ENCODE measurements at places on chromosomes 7 and 10.
A peak's percentile ranks its signal among the peaks of the same experiment; 100 is the strongest.

- DNase-seq = no peak
Measured at GRCh38 chr10:22832066-22832602, 95.7 kb upstream of the ARMC3 start.

GRCh38 chr10:89458784-89459183 lies 44.4 kb downstream of the IFIT5 start:
- no peak for DNase-seq

DNA sequence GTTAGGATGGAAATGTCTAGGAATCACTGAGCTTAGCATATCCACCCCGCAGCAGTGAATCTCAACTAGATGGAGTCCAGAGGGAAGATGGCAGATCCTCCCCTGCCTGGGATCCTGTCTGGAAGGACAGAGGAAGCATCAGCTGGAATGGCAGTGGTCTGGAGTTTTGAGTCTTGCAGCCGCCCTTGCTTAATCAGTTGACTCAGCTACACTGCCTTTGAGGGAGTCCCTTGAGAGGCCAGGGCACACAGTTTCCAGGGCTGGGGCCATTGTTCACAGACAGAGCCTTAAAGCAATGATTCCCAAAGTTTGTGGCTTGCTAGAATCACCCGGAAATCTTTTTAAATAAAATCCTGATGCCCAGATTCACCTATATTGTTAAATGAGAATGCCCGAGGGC lies 128.1 kb downstream of the NT5C2 start:
- no peak for DNase-seq

DNA sequence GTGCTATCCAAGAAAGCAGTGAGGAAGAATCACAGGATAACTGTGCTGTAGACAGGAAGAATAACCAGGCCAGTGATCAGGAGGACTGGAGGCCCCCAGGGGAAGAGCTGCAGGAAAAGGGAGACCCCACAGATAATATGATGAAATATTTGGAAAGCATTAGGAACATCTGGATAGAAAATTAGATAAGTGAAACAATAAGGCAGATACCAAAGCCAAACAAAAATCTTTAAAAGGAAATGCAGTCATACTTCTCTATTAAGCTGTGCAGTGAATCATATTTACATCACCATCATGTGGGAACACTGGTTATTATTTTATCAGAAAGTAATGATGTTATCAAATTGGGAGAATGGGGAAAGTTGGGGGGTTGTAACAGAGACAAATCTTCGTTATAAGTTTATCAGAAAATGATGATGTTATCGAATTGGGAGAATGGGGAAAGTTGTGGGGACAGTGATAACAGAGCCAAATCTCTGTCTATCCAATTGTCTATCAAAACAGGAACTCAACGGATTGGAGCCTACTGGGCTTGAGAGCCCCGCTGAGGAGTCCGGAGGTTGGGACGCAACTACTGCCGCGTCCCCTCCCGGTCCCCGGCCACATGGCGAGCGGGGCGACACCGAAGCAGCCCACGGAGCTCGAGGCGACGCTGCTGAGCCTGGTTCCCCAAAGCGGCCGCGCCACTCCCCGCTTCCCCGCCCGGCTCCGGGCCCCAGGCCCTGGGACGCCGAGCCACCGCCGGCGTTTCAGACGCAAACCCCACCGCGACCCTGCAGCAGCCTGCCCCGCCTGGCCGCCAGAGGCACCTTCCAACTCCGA lies 14.0 kb upstream of the RALA start:
- DNase-seq = no peak

DNA sequence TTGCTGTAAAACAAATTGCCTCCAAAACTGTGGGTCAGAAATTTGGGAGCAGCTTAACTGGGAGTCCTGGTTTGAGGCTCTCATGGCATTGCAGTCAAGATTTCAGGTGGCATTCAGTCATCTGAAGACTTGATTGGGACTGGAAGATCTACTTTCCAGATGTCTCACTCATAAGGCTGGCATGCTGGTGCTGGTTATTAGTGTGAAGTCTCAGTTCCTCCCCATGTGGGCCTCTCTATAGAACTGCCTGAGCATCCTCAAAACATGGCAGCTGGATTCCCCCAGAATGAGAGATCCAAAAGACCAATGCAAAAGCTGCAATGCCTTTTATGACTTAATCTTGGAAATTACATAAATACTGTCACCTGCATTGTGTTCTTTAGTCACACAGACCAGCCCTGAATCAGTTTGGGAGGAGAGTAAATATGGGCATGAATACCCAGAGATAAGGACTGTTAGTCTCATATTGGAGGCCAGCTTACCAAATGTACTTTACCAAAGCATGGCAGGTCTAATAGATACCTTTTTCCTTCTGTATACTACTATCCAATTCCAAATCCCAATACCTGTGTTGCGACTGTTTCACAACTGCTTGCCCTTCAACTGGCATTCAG lies 6.5 kb upstream of the HERPUD2 start:
- no peak for DNase-seq

GRCh38 chr7:40595129-40595528 lies 460.3 kb downstream of the SUGCT start:
- no peak for DNase-seq

DNA sequence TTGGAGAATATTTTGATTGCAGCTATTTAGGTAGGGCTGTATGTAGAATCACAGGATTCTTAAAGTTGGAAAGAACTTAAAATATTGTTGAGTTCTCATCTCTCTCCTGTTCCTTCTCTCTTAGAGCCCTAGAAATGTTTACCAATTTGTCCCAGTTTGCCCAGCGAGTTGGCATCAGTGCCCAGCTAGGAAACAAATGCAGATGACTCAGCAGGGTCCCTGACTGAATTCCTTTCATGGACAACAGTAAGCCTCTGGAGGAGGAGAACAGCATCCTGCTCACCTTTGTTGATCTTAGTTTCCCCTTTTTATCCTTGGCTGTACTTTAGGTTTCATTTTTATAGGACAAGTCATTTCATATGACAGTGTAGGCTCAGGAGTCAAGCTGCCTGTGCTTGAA lies 89.3 kb downstream of the SEC23IP start:
- no peak for DNase-seq

DNA sequence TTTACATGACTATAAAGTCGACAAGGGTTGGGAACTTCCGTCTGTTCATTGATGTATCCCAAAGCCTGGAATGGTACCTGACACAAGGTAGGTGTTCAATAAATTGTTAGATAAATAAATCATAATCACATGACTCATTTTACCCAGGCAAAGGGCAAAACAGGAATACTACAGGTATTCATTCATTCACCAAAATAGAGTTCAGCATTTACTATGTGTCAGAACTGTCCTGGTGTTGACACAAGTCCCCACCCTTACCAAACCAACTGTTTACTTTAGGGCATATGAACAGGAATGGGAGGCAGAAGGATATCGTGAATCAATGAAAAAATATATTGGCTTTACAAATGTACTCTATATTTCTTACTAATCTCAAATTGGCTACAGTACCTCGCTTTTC lies 666 bp upstream of the YAE1 start:
- DNase-seq = no peak

DNA sequence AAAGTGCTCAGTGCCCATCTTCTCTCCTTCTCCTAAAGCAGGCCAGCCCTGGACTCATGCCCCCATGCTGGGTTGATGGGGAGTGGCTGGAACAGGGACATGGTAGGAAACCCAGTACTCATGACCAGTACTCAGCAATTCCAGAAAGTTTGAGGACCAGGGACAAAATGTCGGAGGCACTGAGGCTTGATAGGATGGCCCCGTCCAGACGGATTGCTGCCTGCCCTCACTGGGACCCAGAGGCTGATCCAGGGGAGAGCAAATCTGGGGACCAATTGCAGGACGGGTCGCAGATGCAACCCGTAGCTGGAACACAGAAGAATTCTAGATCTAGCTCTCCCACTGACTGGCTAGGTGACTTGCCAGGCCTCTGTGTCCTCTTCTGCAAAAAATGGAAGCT lies 5.1 kb downstream of the ZCCHC24 start:
- no peak for DNase-seq

DNA sequence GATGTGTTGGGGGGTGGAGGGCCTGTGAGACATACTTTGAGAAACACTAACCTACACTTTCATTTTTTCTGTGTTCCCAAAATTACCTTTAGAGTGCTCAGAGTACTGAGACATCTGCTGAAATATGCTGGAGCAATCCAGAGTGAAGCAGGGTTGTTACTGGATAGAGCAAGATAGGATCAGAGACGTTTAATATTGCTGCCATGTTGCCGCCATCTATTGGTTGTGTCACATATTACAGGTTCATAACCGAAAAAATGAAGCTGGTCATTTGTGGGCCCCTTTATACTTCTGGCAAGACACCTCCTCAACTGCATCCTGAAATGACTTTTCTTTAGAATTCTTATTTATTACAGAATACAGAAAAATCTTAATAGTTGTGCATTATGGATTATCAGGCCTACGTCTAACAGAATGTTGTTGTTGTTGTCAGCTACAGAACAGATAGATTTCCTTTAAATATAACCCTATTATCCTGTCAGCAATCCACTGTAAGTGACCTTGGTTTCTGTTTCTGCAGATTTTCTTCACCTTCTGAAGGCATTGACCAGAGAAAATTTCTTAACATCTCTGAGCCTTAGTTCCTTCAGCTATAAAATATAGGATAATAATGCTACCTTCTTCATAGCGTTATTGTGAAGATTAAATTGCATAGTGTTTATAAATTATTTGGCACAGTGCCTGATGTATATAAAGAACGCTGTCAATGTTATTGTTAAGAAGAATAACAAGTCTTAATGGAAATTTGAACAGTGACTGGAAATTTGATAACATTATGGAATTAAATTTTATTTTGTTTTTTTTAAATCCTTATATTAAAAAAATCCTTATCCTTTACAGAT lies 16.2 kb upstream of the DLD start:
- no peak for DNase-seq

- DNase-seq = no peak
Measured at GRCh38 chr7:41756650-41757182, 53.8 kb upstream of the INHBA start.

- DNase-seq = peak; percentile 96
Measured at GRCh38 chr10:624605-625332, 64.7 kb downstream of the DIP2C start.

GRCh38 chr10:129971381-129972144 lies 7.5 kb upstream of the EBF3 start:
- no peak for DNase-seq

- no peak for DNase-seq
Measured at GRCh38 chr10:12489806-12490205, 140.5 kb downstream of the CAMK1D start.

- no peak for DNase-seq
Measured at GRCh38 chr10:49627644-49628247, 13.9 kb downstream of the CHAT start.

DNA sequence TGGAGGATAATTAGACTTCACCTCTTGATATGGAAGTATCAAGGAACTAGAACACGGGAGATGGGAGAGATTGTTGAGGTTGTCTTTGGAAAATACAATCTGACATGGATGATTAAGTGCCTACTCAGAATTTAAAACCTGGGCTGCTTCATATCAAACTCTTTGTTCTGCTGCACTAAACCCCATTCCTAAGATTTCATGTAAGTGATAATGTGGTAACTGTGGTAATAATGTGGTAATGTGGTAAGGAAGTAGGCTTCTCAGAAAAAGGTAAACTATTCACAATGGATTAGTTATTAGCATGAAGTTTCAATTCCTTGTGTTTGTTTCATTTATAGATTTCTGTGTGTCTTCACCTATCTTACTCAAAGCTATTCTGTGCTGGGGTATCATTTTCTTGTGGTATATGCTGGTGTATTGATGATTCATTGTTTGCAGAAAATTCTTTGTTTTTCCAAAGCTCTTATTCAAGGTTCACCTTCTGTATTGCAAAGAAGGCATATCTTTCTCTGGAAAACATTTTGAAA lies 129.9 kb upstream of the TAC1 start:
- DNase-seq = no peak

DNA sequence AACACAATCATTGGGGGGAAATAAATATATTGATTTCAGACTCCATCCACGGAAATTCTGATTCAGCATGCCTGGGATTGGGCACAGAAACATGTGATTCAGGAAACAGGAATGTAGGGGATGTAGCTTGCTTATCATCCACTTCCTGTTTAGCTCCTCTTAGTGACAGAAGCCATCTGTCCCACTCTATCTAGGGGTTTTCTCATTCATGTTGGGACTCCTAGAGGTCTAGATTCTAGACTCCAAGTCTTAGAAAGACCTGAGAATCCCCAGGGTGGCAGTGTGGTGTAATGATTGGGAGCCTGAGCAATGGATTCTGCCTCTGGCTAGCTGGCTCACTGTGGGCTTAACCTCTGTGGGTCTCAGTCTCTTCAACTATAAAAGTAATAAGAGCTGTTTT lies 67.9 kb downstream of the CDK1 start:
- no peak for DNase-seq

- no peak for DNase-seq
Measured at GRCh38 chr7:143382126-143382790, 1.1 kb downstream of the ZYX start.

DNA sequence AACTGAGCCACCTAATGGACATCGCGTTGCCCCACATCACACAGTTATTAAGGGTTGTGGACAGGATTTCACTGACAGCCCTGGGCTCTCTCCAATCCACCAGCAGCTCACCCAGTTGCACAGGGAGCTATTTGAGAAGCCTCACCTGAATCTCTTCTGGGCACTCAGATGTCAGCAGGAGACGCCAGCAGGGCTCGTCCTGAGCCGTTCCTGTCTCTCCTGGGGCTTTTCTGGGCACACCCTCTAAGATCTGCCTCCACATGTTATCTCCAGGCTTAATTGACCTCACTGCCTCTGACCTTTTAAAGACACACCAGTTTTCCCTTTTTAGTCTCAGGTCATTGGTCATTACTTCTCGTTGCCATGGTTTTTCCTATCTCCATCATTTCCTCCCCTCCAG lies 63.0 kb downstream of the GRID1 start:
- DNase-seq = no peak

DNA sequence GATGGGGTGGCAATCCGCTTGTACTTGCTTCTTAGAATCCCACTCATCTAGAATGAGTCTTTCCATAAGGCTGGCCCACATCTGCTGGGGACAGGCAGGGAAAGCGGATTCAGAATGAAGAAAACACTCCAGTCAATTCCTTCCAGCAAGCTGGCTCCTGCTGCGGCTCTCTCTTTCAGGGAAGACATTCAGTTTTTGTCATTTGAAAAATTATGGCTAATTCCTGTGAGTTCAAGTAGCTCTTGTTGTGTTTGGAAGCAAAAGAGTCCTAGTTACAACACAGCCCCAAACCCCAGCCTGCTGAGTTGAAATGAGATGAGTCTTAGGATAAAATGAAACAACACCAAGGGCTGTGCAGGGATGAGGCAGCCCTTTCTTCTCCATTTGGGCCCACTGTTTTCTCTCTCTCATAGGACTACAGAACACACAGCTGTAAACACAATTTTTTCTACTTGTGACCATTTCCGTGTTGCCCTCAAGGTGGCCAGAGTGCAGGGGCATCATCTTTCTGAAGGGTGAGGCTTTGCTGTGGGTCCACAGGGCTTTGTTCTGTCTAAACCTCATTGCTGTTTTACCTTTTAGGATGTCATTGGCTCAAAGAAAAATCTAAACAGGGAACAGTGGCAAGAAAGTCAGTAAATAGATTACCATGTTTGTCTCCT lies 90.8 kb upstream of the EEPD1 start:
- no peak for DNase-seq
